ENCODE measurements at places on chromosomes 7 and 10.

GRCh38 chr10:25557136-25557535 lies 376.9 kb upstream of the MYO3A start:
- no peak for DNase-seq

GRCh38 chr10:60414877-60415585 lies 25.4 kb upstream of the ANK3 start:
- DNase-seq: no peak

DNA sequence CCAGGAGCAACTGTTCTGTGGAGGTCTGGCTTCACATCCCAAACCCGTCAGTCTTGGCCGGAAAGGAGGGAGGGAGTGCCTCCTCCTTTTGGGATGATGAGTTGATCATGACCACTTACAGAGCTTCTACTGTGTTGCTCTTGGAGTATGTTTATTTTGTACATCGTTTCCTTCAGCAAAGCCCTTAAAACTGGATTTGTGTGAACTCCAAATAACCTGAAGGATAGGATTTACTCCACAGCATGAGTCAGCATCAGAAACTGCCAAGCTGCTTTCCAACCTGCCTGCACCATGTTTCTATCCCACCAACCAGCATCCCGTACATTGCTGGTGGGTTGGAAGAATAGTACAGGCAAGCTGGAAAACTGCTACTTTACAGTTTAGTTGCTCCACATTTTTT lies 3.5 kb downstream of the CCDC201 start:
- DNase-seq: no peak

- no peak for DNase-seq
These were observed 1.6 kb upstream of the IDI1 start for GRCh38 chr10:1050554-1050953.

DNA sequence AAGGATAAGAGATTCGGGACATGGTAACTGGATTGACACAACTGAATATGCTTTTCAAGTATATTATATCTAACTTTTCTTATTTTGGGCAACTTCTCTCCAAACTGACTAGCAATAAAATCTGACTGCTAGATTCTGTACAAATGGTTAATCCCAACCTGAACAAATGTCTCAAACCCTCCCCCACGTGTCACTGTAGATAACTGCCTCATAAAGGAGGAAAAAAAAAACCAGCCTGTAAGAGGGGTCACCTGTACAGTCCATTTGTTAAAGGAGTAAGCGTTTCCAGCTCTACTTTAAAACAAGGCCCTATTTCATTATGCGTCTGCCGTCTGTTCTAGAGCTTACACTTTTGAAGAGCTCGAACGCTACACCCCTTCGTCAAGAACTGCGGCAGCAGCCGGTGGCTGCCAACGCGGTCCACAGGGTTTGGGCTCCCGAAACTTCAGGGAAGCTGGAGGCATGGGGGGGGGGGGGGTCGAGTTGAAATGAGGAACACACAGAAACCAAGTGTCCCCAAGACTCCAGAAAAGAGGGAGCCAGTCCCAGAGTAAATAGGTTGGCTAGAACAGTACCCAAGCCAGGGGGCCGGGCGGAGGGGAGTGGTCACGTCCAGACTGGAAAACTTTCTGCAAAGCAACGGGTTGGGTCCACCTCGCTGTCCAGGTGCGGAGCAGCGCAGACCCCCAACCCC lies 492 bp downstream of the COG5 start:
- no peak for DNase-seq

GRCh38 chr10:8050556-8051108 lies 3.9 kb upstream of the GATA3 start:
- no peak for DNase-seq

- DNase-seq: no peak
These were observed 129.6 kb downstream of the ATP6V0E2 start for GRCh38 chr7:150003304-150003810.

DNA sequence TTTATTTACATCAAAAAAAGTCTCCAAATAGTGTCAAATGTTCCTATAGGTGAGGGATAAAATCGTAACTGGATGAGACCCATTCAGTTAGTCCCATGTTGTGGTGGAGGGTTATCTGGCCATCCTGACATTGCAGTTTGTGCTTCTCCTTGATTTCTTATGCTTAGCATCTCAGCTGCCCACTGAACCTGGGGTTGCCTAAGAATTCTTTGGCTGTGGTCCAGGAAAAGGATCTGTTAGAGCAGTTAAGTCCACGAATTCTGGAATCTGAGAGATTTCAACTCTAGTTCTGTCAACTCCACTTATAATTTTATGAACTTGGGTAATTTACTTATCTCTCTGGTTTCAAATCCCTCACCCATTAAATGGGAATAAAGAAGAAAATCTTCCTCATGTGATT lies 1673.4 kb downstream of the REEP3 start:
- DNase-seq: no peak

DNA sequence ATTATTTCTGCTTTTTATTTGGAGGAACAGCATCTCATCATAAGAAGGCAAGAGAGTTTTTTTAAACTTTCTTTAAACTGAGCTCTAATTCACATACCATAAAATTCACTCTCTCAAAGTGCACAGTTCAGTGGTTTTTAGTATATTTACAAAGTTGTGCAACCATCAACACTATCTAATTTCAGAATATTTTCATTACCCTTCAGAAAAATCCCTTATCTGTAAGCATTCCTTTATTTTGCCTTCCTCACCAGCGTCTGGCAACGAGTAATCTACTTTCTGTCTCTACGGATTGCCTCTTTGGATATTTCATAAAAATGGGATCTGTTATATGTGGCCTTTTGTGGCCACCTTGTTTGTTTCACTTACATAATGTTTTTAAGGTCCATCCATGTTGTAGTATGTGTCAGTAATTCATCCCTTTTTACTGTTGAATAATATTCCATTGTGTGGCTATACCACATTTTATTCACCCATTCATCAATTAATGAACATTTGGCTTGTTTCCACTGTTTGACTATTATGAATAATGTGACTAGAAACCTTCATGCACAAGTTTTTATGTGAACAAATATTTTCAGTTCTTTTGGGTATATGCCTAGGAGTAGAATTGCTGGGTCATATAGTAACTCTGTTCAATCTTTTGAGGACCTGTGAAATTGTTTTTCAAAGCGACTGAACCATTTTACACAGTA lies 181.5 kb downstream of the TRIL start:
- DNase-seq: no peak

DNA sequence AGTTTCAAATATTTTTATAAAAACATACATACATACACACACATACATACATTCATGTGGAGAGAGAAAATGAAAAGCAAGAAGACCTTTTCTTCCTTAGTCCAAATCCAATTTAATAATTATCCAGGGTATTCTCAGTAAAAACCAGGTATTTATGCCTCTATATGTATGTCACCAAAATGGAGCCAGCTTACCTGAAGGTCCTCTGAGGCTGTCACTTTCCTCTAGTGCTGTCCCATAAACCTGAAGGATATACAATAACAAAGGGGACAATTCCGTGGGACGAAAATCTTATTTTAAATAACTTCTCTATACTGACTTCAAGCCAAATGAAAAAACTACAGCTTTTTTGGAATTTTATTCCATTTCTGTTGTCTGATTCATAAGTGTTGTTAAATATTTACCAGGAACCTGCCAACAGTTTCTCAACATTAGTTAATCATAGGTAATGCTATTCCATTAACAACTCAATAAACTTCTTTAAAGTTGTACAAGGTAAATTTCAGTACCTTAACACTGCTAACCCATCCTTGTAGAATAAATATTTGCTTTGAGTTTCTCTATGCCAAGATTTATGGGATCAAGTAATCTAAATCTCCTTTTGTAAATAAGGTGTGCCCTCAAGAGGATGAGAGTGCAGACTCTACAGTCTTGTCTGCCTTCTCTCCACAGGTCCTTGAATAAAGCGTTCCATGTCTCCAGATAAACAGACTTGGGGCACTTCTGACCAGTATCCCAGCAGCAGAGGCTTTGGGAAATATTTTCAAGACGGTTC lies 260.3 kb downstream of the AHR start:
- no peak for DNase-seq

DNA sequence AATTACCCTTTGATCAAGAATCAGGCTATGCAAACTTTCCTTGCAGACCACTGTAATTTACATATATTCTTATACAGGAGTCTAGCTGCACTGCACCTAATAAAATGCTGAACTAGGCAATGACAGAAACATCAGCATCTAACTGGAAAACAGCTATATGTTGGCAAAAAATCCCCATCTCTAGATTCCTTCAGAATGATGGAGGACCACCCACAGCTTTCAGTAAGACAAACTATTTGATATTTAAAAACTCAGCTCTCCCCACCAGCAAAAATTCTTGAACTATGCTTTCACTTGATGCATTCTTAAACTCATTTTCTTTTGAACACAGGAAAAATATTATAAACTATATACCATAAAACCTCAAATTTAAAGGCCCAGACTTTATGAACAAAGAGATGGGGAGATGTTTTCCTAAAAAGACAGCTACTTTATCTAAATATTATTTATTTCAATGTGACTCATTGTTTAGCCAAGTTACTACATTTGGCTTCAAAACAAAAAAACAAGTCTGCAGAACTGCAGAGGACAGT lies 77.4 kb downstream of the SEMA3C start:
- DNase-seq: no peak

DNA sequence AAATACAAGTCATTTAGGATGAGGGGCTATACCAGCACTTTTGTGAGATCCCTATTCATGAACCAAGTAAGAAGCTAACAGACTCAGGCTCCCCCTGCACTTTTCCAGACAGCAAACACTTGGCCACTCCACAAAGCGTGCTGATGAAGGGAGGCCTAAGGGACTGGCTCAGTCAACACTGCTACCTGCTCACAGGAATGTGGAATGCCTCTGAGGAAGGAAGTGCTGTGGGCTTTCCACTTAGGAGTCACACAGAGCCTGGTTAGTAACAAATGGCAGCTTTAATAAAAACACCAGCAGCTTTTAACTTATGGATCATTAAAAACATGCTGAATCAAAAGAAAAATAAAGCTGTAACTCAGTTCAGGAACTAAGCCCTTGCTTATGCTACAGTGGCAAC lies 15.0 kb downstream of the UROS start:
- no peak for DNase-seq

DNA sequence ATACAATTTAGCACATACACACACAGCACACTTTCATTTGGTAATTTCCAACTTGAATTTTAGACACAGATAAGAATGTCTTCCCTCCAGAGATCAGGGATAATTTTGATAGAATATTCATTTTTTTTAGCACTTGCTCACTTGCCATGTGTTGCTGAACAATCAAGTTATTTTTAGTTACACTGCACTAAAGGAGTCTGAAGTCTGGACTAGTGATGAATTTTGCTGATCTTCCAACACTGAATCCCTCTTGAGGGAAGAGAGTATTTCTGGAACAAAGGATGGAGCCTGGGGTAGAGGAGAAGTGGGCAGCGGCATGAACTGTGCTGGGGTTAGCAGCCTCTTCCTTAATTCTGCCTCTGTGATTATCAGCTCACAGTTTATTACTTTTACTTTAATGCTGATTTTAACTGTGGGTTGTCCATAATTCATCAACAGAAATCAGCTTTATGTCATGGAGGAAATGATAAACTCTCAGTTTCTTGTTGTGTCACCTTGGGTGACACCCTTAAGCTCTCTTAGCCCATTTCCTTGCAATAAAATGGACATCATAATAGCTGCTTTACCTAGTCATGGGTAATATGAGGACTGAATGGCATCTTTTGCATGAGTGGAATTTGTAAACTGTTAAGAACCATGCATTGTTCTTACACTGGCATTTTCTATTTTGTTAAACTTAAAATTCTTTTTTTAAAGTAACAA lies 32.1 kb downstream of the SGPL1 start:
- no peak for DNase-seq

DNA sequence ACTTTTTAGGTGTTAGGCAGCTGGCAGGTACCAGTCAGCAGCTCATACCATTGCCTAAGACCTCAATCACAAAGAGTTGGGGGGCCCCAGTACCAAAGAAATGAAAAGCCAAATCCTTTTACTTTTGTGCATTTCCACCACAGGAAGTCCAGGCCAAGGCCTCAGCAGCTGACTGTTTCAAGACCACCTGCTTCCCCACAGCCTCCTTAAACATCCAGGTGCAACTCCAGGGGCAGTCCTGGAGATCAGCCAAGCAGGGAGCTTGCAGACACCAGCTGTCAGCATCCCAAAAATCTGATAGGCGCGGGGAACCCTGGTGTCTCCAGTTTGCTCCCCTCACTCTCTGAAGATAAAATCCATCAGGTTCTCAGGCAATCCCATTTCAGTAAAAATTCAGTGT lies 91.5 kb upstream of the EFCAB10 start:
- DNase-seq: no peak

DNA sequence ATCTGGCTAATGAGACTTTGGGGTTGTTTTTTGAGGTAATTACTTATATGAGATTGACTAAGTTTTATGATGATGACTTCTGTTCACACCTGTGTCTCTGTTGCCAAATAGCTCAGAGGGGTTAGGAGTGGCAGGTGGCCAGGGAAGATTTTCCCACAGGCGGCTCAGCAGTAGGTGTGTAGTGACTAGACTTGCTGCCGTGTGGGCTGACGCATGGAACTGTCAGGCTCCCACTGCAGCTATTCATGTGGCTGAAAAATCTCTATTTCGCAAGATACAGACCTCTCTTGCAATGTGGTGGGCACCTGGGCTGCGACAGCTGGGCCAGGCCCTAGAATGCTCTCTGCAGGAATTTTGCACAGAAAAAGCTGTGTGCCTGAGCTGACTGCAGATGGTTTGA lies 1.4 kb downstream of the CPA4 start:
- DNase-seq: no peak

- no peak for DNase-seq
These were observed 19.4 kb downstream of the COPG2 start for GRCh38 chr7:130649004-130649790.

GRCh38 chr7:142425281-142425680 lies 167.4 kb upstream of the PRSS58 start:
- DNase-seq: no peak

GRCh38 chr10:77410523-77410922 lies 227.1 kb downstream of the KCNMA1 start:
- no peak for DNase-seq

GRCh38 chr7:122433765-122434164 lies 129.2 kb upstream of the FEZF1 start:
- DNase-seq: no peak

DNA sequence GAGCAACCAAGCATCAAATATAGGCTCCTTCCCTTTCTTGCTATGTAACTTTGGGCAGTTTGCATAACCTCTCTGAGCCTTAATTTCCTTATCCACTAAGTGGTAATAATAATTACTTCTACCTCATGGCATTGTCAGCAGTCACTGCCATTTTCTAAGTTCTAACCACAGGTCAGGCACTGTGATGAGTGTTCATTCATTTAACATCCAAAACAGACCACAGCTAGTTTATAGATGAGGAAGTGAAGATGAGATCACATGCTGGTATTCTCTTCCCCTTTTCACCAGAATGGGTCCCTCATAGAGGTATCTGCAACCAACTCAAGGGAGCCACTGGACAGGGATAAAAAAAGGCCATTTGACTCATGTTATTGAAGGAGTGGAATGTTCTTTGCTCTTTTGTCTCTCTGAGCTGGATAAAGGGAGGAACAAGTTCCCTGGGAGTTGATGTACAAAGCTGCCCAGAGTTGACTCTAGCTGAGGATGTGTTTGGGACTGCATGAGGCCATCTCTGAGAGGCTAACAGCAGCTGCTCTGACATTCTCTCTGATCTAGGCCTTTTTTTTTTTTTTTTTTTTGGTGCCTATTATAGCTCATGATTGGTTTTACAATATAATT lies 65.0 kb downstream of the DNAJC12 start:
- DNase-seq: no peak

- no peak for DNase-seq
These were observed 1.8 kb downstream of the LAMB1 start for GRCh38 chr7:108000875-108001763.
